Smooth muscle cell of the pulmonary artery (primary cell): ENCODE measurements at places on chromosomes 13 and 19. TPM values are rescaled to one million over a fixed set of nuclear protein-coding genes. Genes with fewer than 3 reads are reported as not detected.

Gene HSD11B1L
- total RNA-seq, result 16.0 and 18.8 TPM in 2 replicates

Gene ZNF708
- 4.8 and 6.1 TPM in 2 replicates for total RNA-seq

Gene ZNF628
- 1.2 and 2.7 TPM in 2 replicates for total RNA-seq

Gene CGB5
- total RNA-seq, result not detected in 2 replicates

Gene CRX
- not detected in 2 replicates for total RNA-seq

Gene SBSN
- 4.5 and 6.7 TPM in 2 replicates for total RNA-seq

Gene DCT
- 0.17 and 0.20 TPM in 2 replicates for total RNA-seq

Gene PCP2
- not detected in 2 replicates for total RNA-seq

Gene MARCHF2
- 70.0 and 76.5 TPM in 2 replicates for total RNA-seq

Gene CASP14
- total RNA-seq, result not detected in 2 replicates
